ENCODE measurements at places on chromosomes 5 and 9.

DNA sequence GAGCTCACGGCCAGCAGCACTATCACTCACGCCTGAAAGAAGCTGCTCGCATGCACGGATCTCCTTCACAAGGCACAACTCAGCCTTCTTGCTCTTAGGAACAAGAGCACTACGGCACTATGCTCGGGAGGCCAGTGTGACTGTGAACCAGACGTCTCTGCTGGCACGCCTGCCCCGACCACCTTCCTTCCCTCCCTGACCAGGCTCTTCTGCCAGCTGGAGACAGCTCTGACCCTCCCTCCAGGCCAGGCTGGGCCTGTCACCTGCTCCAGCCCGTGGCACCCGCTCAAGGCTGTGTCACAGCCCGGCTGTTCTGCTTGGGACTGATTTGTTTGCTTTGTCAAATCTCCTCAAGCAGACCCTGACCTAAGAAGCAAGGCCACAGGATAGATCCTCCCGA is 7.0 kb downstream of the TBC1D9B start:
- DNase-seq: no peak

GRCh38 chr9:138038244-138038671 is 160.7 kb downstream of the CACNA1B start:
- no peak for DNase-seq

GRCh38 chr9:18058564-18059442 is 415.1 kb upstream of the ADAMTSL1 start:
- no peak for DNase-seq

GRCh38 chr5:76703707-76704106 is 12.2 kb upstream of the F2R start:
- no peak for DNase-seq

DNA sequence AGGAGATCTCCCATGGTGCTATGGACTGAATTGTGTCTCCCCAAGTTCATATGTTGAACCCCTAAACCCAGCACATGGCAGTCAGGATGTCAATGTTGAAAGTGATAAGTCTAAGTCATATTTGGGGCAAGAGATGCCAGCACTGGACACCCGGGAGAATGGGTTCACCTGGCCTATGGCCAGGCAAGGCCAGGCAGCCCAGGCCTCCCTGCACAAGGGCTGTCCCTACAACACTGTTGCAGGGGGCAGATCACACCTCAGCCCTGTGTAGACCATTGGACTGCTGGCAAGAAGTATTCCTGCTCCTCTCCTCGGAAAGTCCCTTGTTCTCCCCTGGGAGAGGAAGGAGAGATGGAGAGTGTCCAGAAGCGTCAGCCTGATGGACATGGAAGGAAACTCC is 240.5 kb downstream of the GADD45G start:
- DNase-seq: no peak

DNA sequence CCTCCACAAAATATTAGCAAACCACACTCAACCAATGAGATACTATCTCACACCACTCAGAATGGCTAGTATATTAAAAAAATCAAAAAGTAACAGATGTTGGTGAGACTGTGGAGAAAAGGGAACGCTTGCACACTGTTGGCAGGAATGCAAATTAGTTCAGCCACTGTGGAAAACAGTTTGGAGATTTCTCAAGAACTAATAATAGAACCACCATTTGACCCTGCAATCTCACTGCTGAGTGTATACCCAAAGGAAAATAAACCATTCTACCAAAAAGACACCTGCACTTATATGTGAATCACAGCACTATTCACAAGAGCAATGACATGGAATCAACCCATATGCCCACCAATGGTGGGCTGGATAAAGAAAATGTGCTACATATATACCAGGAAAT is 393.5 kb downstream of the PDE4D start:
- DNase-seq: no peak

DNA sequence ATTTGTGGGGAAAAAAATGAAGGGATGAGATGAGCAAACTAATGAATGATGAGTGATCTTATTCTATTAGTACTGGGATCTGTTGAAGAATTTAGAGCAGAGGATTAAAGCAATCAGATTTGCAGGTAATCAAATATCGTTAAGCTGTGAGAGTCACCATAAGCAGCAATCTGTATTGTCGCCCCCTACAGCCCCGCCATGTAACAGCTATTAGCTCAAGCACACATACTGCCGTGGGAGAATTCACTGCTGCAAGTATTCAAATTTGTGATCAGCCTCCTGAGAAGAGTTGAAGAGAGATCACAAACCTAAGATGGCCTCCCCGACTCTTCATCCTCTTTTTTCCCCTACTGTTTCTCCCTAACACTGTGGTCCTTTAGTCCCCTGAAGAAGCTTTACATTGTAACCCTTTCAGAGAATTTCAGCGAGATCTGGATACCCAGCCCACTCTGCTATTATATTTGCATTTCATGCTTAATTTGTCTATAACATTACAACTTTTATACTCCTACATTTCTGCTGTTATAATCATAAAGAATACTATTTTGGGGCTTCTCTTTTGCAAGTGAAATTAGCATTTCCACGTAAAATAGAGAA is 28.5 kb upstream of the PHF24 start:
- no peak for DNase-seq

GRCh38 chr9:132090771-132091170 is 11.1 kb upstream of the MED27 start:
- DNase-seq: no peak

GRCh38 chr9:99905833-99906402 is 536 bp upstream of the STX17 start:
- DNase-seq: no peak

GRCh38 chr9:89207026-89207425 is 28.4 kb upstream of the SHC3 start:
- DNase-seq: no peak

DNA sequence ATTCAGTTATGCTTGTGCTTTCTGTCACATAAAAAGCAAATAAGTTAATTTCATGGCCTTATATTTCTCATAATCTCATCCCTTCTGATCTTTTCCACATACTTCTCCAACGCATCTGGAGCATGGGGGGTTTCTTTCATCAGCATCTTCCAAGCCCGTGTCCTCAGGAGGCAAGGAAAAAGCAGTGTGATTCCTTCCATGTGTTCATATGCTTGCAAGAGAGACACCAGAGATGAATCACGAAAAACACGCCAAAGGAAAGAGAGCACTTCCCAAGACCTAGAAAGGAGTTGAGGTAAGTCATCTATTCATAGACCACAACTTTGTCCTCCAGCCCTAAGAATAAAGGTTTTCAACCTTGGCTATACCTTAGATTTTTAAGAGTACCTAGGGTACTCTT is 26.0 kb upstream of the SVEP1 start:
- DNase-seq: no peak

GRCh38 chr5:19531374-19531952 is 456.5 kb downstream of the CDH18 start:
- no peak for DNase-seq

DNA sequence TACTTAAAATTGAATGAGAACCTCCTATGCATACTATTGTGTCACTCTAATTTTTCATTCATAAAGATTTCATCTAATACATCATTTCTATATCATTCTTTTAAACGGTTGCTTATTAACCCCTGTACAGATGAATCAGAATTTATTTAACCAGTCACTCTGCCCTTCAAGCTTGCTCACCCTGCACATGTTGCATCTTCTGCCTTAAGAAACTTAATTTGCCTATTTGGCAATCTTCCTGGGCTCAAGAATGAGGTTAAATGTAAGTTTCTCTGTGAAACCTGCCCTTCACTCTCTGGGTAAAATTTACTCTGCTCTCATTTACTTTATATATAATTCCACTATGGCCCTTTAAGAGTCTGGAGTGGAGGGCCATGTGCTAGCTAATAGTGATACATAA is 434.7 kb upstream of the ZNF608 start:
- DNase-seq: no peak
